ENCODE measurements at places on chromosomes 16 and 17.

- no peak for DNase-seq
Observed at GRCh38 chr16:14194721-14195120, 123.6 kb downstream of the MRTFB start.

GRCh38 chr17:6710317-6710716 is 2.9 kb downstream of the SLC13A5 start:
- no peak for DNase-seq

- peak; percentile 83 for DNase-seq
Observed at GRCh38 chr17:76547183-76547641, 7.4 kb downstream of the PRCD start.

- DNase-seq = peak; percentile 100
Observed at GRCh38 chr16:74984529-74985296, at the start of gene WDR59. Gene WDR59 (minus strand): TSS chr16:74985123. CDS start chr16:74985017, 106 bp downstream.

GRCh38 chr17:58331815-58332777 is 3.5 kb upstream of the TSPOAP1 start:
- DNase-seq = no peak

DNA sequence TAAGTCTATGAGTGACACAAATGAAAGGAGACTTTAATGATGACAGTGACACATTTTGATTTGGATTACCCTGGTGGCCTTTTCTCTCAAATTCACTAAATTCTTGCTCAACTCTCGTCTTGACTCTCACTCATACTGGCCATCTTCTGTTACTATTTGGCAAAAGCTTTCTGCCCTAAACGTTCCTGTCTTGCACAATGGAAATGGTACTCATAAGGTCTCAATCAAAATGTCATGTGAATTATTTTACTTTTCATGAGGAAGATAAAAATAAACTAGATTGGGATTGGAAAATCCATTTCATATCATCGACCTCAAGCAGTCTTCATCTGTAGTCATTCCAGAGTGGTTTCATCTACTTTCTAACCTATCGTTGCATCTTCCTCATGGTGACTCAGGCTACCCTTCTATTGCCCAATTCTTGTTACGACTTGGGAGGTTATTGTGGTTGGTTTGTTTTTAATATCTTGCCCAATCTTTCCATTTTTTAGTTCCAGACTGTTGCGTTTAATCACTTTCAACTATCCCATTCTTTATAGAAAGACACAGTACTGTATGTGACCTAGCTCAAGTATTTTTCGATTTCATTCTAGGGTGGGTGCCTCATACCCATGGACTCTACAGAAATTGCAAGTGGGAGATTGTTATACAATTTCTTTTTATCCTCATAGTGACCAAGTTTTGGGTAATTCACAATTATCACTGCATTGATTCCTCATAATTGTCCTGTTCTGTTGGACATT is 317.2 kb upstream of the KCNJ16 start:
- peak; percentile 59 for DNase-seq

GRCh38 chr16:64638766-64639165 is 483.1 kb downstream of the CDH11 start:
- DNase-seq = no peak

GRCh38 chr16:86245351-86245750 is 265.0 kb upstream of the FOXF1 start:
- no peak for DNase-seq

GRCh38 chr16:75805946-75806345 is 79.7 kb upstream of the CPHXL start:
- DNase-seq = no peak

DNA sequence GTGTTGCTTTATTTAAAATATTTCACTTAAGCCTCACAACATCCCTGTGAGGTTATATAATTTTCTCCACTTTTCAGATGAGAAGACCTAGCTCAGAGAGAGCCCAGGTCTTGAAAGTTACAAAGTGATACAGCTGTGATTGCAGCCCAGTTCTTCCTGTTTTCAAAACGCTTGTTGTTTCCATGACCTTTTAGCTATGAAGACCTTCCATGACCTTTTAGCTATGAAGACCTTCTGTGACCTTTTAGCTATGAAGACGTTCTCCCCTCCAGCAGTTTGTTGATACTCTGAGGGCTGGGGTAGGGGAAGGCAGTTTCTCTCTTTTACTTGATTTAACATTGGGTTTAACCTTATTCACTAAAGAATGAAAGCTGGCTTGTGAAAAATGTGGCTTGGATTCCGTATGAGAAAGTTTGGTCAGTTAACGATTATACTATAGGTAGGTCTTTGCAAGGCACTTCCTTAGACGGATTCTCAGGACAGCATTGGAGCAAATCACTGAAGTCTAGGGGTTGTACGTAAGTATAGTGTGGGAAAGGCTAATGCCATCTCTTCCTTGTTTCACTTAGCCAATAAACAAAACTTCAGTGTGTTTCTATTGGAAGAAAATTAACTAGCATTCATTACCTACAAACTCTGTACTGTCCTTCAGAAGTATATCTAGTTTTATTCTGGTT is 20.7 kb downstream of the PHKB start:
- no peak for DNase-seq

DNA sequence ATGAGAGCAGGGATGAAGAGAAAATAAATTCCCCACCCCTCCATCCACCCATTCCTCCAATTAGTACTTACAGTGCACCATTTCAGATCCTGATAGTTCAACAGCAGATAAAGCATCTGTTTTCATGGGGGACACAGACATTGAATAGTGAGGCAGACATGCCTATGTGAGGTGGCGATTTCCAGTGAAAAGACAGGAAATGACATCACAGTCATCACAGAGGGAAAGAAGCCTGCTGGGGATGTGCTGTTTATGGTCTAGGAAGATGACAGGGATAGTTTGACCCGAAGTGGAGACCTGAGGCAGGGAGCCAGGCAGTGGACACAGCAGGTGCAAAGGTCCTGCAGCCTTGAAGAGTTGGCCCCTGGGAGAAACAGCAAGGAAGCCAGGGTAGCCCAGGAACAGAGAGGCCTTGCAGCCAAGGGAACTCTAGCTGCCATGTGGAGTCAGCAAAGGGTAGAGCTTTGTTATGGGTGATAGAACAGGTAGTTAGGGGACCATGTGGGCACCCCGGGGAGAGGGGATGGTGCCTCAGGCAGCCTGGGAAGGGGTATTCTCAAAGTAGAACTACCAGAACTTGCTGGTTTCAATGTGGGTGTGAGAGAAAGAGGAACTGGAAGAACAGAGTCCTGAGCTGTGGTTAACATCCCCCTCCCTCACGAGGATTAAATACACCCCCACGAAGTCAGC is 256.6 kb downstream of the CPPED1 start:
- peak; percentile 21 for DNase-seq

DNA sequence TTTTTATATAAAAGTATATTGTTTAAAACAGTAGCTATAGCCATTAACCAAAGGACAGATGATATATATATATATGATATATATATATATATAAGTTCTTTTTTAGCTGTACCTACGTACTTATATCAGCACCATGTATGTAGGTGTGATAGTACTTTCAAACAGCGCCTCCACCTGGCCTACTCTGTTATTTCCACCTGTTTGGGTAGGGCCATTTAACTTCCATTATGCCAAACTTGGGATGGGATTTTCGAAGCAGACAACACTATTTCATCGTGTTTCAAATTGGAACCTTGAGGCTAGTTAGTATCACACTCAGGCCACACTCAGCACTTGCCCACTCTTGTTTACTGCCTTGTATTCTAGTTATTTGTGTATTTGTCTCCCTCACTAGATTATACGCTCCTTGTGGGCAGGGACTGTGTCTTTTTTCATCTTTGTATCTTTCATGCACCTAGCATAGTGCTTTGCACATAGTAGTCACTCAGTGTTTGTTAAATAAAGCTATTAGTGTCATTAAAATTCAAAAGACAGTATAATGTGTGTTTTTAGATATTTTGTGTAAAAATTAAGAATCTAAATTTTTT is 11.8 kb upstream of the CLTC start:
- no peak for DNase-seq

DNA sequence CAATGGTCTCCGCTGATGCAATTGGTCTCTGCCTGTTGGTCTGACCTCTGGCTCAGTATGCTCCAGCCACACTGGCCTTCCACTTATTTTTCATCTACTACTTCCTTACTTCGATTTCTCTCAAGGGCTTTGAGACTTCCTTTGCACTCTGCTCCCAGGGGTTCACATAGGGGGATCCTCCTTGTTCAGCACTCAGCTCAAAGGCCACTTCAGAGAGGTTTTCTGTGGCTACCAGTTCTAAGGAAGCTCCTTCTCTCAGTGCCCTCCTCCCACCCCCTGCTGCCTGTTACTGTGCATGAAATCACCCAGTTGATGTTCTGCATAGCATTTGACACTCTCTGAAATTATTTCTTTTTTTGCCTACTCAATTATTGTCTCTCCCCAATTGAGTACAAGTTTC is 476.4 kb downstream of the HS3ST3B1 start:
- no peak for DNase-seq

- peak; percentile 81 for DNase-seq
Observed at GRCh38 chr16:2365397-2366294, 25.1 kb upstream of the ABCA3 start.

GRCh38 chr16:23225109-23225508 is 42.6 kb downstream of the SCNN1G start:
- no peak for DNase-seq

DNA sequence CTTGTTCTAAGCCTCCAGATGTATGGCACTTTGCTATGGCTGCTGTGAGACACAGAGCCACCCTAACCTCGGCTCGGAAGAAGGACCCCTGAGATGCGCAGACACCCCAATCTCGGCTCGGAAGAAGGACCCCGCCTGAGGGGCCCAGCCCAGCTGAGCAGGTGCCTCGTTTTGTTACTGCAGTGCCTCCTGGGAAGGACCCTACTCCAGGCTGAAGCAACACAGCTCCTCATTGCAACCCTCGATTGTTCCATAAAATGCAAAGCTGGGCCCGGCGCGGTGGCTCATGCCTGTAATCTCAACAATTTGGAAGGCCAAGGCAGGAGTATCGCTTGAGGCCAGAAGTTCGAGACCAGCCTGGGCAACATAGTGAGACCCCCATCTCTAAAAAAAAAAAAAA is 61.3 kb downstream of the C16orf95 start:
- DNase-seq = no peak

GRCh38 chr17:43368740-43369506 is 29.9 kb upstream of the ARL4D start:
- peak; percentile 85 for DNase-seq

GRCh38 chr16:66741169-66741900 is 10.1 kb downstream of the DYNC1LI2 start:
- DNase-seq = peak; percentile 91

DNA sequence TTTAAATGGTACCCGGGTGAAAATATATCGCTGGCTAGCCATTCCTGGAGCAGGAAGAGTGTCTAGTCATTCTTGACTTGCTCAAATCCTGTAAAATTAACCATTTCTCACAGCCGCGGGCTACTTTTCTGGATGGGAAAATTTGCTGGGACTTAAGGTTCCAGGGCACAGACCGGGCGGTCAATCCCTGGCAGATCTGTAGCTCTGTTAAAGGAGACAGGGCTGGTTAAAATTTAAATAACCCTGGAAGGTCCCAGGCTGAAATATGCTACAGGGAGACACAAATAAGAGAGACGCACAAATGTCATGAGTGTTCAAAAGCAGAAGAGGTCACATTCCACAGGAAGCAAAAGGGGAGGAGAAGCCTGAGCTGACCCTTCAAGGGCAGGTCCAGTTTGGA is 229.6 kb upstream of the HSBP1 start:
- no peak for DNase-seq

GRCh38 chr17:77535892-77536291 is 395.1 kb downstream of the SEC14L1 start:
- no peak for DNase-seq

DNA sequence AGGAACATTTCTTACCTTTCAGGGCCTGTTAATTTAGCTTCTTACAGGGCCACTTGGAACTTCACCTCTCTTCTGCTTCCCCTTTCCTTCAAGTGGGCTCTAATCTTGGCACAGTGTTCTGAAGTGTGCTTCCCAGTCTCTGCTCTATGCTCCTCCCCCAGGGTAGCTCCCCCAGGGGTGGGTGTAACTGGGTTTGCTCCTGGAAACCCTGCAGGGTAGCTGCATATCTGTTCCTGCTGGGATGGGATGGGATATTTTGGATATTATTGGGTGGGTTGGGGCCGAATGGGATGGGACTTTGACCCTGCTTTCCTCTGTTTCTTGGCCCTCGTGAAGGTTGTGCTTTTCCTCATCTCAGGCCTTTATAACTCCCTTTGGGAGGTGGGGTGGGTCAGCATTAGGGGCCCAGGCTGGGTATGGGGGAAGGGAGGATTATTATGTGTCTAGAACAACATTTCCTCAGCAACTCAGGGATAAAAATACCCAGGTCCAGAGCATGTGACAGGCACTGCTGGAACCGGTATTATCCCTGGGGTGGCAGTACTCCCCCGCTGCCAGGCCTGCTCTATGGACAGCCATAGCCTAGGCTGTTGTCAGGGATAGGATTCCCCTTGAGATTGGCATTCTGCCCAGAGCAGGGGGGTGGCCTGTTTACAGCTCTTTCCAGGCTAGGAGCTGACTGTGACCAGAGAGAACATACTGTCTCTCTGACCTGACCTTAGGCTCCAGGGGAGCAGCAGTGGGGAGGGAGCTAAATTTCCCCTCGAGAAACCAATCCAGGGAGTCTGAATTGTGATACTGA is 5.0 kb downstream of the NFE2L1 start:
- peak; percentile 61 for DNase-seq

GRCh38 chr17:80829166-80829813 is 162.4 kb upstream of the CHMP6 start:
- no peak for DNase-seq

- no peak for DNase-seq
Observed at GRCh38 chr16:15461376-15461775, 27.0 kb downstream of the BMERB1 start.

GRCh38 chr17:40551091-40551878 is 14.0 kb downstream of the CCR7 start:
- DNase-seq = peak; percentile 99

GRCh38 chr17:82397449-82398335 is 20.5 kb upstream of the HEXD start:
- no peak for DNase-seq

- no peak for DNase-seq
Observed at GRCh38 chr16:84574191-84574590, 43.7 kb downstream of the COTL1 start.
